ENCODE measurements at places on chromosomes 11 and 22.
A peak's percentile ranks its signal among the peaks of the same experiment; 100 is the strongest.

GRCh38 chr11:62954478-62954877, 30.3 kb downstream of the SLC22A6 start:
- DNase-seq: no peak
- no peak overlapping the region for H3K4me3 ChIP-seq
- no peak overlapping the region for H3K27ac ChIP-seq

DNA sequence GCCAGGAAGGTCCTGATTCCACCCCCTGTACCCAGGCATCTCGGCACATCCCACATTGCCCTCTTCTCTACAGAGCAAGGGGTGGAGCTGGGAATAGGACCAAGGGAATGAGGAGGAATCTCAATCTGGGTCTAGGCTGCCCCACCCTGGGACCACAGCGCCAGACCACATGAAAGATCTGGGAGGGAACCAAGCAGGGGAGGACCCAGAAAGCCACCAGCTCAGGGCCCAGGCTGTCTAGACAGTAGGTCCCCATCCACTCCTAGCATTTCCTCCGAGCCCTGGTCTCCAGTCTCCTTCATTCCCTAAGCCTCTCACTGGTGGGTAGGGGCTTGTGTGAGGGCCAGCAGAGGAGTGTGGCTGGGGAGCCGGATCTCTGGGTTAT, 11.6 kb downstream of the PHLDB1 start:
- peak overlapping the region; percentile 78 for H3K27ac ChIP-seq
- H3K36me3 ChIP-seq: peaks cover 23% of the 10 kb centered on the region
- DNase-seq: peak; percentile 43
- no peaks in the 10 kb centered on the region for H3K27me3 ChIP-seq
- no peak overlapping the region for H3K4me3 ChIP-seq
- peaks cover 23% of the 10 kb centered on the region for H3K4me1 ChIP-seq

GRCh38 chr22:37260901-37261336, 16.9 kb upstream of the RAC2 start:
- H3K4me3 ChIP-seq: no peak overlapping the region
- peak; percentile 89 for DNase-seq
- no peaks in the 10 kb centered on the region for H3K36me3 ChIP-seq
- no peaks in the 10 kb centered on the region for H3K27me3 ChIP-seq

DNA sequence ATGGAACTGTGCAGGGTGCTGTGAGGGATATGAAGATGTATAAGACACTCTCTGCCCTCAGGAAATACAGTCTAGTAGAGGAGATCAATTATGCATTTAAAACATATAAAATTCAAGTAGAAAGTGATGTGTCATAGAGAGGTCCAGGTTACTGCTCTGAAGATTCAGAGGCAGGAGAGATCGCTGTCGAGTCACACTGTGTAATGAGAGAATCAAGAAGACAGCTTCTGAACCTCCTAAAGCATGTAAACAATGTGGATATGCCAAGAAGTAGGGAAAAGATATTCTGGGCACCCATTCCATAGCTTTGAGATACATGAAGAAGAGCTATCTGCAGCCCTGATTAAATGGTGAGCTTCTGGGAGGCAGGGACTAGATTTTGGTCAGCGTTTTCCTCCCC, 16.7 kb downstream of the SSH3 start:
- DNase-seq: no peak
- H3K27ac ChIP-seq: no peak overlapping the region
- no peaks in the 10 kb centered on the region for H3K27me3 ChIP-seq
- H3K36me3 ChIP-seq: no peaks in the 10 kb centered on the region

GRCh38 chr22:31099386-31099785, 8.0 kb downstream of the SELENOM start:
- peaks cover 18% of the 10 kb centered on the region for H3K36me3 ChIP-seq
- H3K4me3 ChIP-seq: no peak overlapping the region
- no peaks in the 10 kb centered on the region for H3K4me1 ChIP-seq
- no peak for DNase-seq
- H3K27me3 ChIP-seq: no peaks in the 10 kb centered on the region

DNA sequence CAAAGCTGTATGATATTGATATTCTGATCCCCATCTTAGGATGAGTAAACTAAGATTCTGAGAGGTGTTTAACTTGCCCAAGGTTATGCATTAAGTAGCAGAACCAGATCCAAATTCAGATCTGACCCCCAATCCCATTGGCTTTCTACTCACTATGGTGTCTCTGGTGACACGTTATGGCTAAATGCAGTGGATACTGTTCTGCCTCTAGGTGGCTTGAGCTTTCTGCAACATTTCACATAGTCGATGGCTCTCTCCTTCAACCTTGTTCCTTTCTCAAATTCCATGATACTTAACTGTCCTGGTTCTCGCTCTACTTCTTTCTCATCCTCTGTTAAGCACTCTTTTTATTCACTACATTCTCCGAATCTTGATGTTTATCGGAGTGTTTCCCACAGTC, 9.4 kb downstream of the C11orf97 start:
- peaks cover 8% of the 10 kb centered on the region for H3K4me1 ChIP-seq
- no peaks in the 10 kb centered on the region for H3K36me3 ChIP-seq
- no peak overlapping the region for H3K27ac ChIP-seq
- no peaks in the 10 kb centered on the region for H3K27me3 ChIP-seq
- no peak for DNase-seq
- H3K4me3 ChIP-seq: no peak overlapping the region

DNA sequence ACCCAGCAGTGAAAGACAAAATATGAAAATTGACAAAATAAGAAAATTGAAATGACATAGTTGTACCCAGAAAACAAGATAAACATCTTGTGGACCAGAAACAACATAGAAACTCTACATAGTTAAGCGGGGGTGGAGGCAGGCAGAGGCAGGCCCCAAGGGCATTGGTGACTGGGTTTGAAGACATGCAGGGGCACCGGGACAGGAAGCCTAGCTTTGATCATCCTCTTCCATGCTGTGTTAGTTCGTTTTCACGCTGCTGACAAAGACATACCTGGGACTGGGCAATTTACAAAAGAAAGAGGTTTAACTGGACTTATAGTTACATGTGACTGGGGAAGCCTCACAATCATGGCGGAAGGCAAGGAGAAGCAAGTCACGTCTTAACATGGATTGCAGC, 33.5 kb upstream of the CRTAM start:
- no peak overlapping the region for H3K4me3 ChIP-seq
- no peaks in the 10 kb centered on the region for H3K27me3 ChIP-seq
- peaks cover 40% of the 10 kb centered on the region for H3K4me1 ChIP-seq
- no peak for DNase-seq

GRCh38 chr11:128195756-128196155, 391.6 kb downstream of the ETS1 start:
- H3K4me1 ChIP-seq: peaks cover 25% of the 10 kb centered on the region
- DNase-seq: no peak
- no peaks in the 10 kb centered on the region for H3K27me3 ChIP-seq

DNA sequence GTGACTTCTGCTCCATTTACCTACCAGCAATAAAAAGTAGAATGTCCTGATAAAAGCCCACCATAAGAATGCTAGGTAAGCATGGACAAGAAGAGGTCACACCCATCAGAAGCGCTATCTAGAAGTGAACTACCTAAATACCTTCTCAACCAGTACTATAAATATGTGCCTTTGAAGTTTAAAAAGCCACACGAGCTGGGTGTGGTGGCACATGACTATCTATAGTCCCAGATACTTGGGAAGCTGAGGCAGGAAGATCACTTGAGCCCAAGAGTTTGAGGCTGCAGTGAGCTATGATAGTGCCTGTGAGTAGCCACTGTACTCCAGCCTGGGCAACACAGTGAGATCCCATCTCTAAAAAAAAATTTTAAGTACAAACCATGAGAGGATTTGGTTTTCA, 66.7 kb downstream of the PACSIN2 start:
- H3K4me1 ChIP-seq: peaks cover 56% of the 10 kb centered on the region
- H3K27ac ChIP-seq: no peak overlapping the region
- no peaks in the 10 kb centered on the region for H3K27me3 ChIP-seq
- H3K4me3 ChIP-seq: no peak overlapping the region

GRCh38 chr11:113034576-113034975, 73.4 kb downstream of the NCAM1 start:
- no peak overlapping the region for H3K4me3 ChIP-seq
- DNase-seq: no peak
- H3K4me1 ChIP-seq: no peaks in the 10 kb centered on the region
- no peaks in the 10 kb centered on the region for H3K27me3 ChIP-seq
- no peaks in the 10 kb centered on the region for H3K36me3 ChIP-seq

DNA sequence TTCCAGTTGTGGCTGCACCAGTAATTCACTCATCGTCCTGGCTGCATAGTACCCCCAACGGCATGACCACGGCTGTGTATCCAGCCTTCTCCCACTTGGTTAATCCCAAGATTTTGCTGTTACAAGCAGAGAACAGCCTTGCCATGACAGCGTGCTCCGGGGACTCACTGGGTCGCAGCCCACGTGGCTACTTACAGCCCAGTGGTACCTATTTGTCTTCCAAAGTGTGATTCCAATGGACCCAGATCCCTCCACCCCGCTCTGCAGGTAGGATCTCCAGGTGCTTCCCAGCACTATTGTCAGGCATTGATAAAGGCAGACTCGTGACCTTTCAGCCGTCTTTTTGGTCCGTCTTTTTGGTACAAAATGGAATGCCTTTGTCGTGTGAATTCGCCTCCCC, 119.0 kb upstream of the FGF3 start:
- H3K36me3 ChIP-seq: no peaks in the 10 kb centered on the region
- peak; percentile 42 for DNase-seq
- H3K27ac ChIP-seq: no peak overlapping the region
- H3K27me3 ChIP-seq: no peaks in the 10 kb centered on the region
- no peak overlapping the region for H3K4me3 ChIP-seq
- H3K4me1 ChIP-seq: no peaks in the 10 kb centered on the region

DNA sequence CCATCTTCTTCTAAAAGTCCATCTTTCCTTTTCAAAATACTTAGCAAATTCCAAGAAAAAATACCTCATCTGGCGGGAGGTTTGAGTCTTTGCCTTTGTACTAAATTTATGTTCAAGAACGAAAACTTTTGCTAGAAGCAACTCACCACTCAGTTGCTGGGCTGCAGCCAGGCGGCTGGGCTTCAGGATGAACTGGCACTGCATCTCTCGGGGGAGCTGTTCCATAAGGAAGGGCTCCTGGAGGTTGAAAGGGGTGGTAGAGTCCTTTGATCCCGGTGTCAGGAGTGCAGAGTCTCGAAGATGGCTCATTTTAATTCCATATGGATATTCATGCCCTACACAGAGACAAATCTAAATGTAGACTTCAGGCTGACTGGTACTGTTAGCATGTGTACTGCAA, 105.8 kb downstream of the ARHGAP20 start:
- H3K4me1 ChIP-seq: no peaks in the 10 kb centered on the region
- no peak overlapping the region for H3K27ac ChIP-seq
- H3K36me3 ChIP-seq: no peaks in the 10 kb centered on the region
- H3K27me3 ChIP-seq: no peaks in the 10 kb centered on the region
- no peak for DNase-seq
- no peak overlapping the region for H3K4me3 ChIP-seq

DNA sequence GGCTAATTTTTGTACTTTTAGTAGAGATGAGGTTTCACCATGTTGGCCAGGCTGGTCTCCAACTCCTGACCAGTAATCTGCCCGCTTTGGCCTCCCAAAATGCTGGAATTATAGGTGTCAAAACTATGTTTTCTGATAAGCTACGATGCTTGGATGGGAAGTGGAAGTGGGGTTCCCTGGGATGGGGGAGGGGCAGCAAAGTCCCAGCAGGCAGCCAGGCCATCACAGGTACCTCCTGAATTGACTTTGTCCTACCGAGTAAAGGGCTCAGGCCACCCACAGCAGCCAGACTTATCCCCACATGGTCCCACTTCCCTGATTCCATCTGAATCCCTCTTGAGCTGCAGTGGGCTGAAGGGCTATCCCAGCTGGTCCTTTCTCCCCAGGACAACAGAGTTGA, 6.9 kb downstream of the FTH1 start:
- no peak overlapping the region for H3K4me3 ChIP-seq
- H3K27me3 ChIP-seq: no peaks in the 10 kb centered on the region
- DNase-seq: peak; percentile 55
- peak overlapping the region; percentile 100 for H3K27ac ChIP-seq
- peaks cover 32% of the 10 kb centered on the region for H3K4me1 ChIP-seq
- H3K36me3 ChIP-seq: peaks cover 14% of the 10 kb centered on the region

- no peaks in the 10 kb centered on the region for H3K27me3 ChIP-seq
- H3K27ac ChIP-seq: peak within 1 kb of the TSS; percentile 92
- peak within 1 kb of the TSS; percentile 82 for H3K4me3 ChIP-seq
- H3K4me1 ChIP-seq: peaks cover 46% of the 10 kb centered on the region
- H3K36me3 ChIP-seq: peaks cover 33% of the 10 kb centered on the region
Measured at GRCh38 chr11:68038718-68039525, at the start of gene TCIRG1. Gene TCIRG1, plus strand, starts transcription at chr11:68039025. Its CDS starts 2,247 bp downstream, at chr11:68041272.

DNA sequence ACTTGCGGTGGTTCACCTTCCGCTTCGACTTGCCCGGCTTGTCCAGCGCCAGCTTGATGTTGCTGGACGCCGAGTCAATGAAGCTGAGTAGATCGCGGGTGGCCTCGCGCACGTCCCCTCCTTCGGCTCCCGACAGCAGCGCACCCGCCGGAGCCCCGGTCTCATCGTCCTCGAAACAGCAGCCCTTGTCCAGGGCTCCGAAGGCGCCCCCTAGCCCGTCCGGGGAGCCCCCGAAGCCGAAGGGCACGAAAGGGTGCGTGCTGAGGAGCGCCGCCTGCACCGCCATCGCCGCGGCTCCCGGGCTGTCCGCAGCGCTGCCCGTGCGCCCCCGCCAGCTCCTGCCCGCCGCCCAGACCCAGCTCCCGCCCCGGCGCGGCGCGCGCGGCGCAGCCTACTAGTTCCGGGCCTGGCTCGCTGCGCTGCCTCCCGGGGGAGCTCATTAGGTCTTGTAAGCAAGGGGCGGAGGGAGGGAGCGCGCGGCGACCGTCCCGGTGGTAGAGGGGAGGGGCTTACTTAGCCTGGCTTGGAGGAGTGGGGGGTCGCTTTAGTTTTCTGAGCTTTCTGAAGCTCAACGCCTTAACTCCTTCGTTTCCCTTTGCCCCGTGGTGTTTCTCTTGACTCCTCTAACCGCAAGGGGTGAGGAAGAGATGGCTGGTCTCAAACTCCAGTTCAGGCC, at the start of gene FAM181B:
Gene FAM181B (minus strand): TSS at position 421 of the 676 bp plus-strand sequence. CDS start 135 bp downstream, at position 286.
- DNase-seq: peak; percentile 84
- H3K27ac ChIP-seq: no peak within 1 kb of the TSS
- H3K36me3 ChIP-seq: no peaks in the 10 kb centered on the region
- peaks cover 15% of the 10 kb centered on the region for H3K4me1 ChIP-seq
- H3K27me3 ChIP-seq: peaks cover 86% of the 10 kb centered on the region

DNA sequence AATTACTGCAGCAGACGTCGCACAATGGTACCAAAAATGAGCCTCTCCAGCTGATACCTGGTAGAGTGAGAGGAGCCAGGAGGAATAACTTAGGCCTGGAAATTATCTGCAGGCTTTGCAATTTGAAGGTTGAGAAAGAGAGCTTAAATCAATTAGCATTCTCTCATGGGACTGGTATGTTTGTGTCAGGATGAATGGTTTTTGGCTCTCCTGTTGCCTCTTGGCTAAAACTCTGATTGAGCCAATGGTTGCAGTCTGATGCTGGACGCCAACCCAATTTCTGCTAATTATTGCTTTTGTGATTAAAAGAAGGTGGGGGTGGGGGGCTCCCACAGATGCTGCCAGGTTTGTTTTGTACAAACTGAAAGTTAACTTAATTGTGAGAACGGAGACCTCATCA, 12.5 kb upstream of the NELL1 start:
- no peaks in the 10 kb centered on the region for H3K36me3 ChIP-seq
- no peak overlapping the region for H3K27ac ChIP-seq
- DNase-seq: no peak
- H3K4me3 ChIP-seq: no peak overlapping the region
- peaks cover 30% of the 10 kb centered on the region for H3K27me3 ChIP-seq

GRCh38 chr22:43446037-43446803, 34.4 kb downstream of the MPPED1 start:
- no peaks in the 10 kb centered on the region for H3K4me1 ChIP-seq
- DNase-seq: peak; percentile 15
- H3K4me3 ChIP-seq: no peak overlapping the region
- H3K27me3 ChIP-seq: no peaks in the 10 kb centered on the region

Data from spleen (tissue), 13 donors.